Stimulated activated CD4-positive, alpha-beta T cell treated with anti-CD3 and anti-CD28 coated beads, Interleukin-4, amount 100 ng/mL, for 4 hours (primary cell): ENCODE measurements at places on chromosomes 1 and 21.
A peak's percentile ranks its signal among the peaks of the same experiment; 100 is the strongest.

GRCh38 chr1:62516600-62516999 lies 79.8 kb downstream of the USP1 start:
- DNase-seq = no peak

DNA sequence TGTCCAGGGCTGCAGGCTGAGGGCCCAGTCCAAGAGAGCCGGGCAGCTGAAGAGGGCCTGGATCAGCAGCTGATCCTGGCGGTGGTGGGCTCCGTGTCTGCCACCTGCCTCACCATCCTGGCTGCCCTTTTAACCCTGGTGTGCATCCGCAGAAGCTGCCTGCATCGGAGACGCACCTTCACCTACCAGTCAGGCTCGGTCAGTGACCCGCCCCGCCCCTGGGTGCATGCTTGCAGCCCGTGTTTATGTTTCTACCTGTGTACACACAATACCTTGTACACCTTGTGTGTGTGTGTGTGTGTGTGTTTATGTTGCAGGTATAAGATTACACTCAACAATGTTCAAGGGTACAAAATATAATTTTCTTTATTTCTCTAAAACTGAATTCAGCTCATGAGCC lies 13.0 kb downstream of the TIE1 start:
- no peak for DNase-seq

DNA sequence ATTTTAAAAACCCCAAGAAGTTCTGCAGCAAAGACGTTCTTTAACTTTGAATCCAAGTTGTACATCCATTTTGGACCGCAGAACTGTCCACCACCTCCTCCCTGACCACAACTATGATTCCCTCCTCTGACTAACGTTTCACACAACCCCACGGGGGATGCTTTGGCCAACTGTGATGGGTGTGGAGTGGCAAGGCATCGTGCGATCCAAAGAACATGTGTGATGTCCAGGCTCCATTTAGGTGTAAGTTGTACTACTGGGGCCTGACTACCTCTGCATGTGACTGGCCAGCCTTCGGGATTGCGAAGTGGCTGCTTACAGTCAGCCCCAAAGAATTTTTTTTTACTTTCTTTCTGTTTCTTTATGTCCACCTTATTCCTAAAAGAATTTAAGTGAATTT lies 6.7 kb downstream of the KCNJ15 start:
- no peak for DNase-seq

- DNase-seq = no peak
These were observed 464.5 kb downstream of the USP25 start for GRCh38 chr21:16194095-16194787.

- DNase-seq = no peak
These were observed 211.1 kb downstream of the CAMTA1 start for GRCh38 chr1:6996371-6996770.

- peak; percentile 85 for DNase-seq
These were observed at the start of gene ATP13A2 for GRCh38 chr1:17011439-17012307. Gene ATP13A2, minus strand, starts transcription at chr1:17011928. Its CDS starts 190 bp downstream, at chr1:17011738.

DNA sequence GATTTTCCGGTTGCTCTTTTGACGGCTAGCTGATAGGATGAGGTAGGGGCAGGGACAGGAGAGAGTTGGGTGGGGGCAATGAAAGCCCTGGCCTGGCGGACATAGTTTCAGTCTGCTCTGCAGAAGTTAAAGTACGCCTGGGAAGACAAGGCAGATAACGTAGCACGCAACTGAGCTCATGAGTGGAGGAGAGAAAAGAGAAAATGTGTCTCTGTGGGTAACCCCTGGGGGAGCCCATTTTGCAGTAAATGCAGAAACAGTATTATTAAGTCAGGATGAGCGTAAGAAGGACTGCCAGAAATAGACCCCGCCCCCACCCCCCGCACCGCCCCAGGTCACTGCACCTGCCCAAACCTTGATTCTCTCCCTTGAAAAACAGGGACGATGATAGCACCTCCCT lies 51.7 kb upstream of the TARBP1 start:
- DNase-seq = no peak

DNA sequence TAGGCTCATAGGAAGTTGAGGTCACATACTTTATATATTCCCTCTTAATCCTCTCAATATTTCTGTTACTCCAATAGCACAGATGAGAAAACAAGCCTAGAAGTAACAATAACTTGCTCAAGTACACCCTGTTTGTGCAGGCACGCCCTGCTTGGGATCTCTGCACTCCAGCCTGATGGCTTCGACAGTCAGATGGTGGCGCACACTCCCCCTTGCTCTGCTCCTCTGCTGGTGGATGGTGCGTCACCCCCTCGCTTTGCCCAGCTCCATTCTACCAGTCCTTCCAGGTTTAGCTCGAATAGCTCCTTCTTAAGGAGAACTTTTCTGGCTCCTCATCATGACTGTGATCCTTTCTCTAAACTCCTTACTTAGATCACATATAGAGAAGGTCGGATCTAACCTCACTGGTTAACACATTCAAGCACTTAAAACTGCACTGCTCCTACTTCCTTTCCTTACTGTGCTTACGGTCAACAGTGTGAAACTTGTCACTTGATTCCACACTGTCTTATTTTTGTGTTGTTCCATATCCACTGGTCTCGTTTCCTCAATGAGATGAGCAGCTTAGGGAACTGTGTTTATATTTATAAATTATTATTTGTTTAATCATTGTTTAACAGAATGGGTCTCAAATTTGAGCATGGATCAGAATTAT lies 3.0 kb downstream of the TSPAN2 start:
- no peak for DNase-seq

GRCh38 chr1:75338616-75339483 lies 204.7 kb downstream of the LHX8 start:
- DNase-seq = no peak

DNA sequence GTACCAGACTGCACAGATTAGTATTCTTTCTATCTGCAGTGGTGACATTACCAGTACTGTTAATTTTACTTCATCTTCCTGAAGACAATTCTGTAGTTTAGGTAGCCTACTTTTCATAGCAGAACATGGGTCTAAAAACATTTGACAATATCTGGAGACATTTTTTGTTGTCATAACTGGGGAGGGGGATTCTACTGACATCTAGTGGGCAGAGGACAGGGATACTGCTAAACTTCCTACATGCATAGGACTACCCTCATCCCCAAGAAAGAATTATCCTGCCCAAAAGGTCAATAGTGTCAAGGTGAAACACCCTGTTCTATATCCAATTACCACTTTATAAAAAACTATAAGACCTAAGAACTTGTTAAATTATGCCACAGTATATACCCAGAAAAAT lies 3.4 kb upstream of the ARHGAP29 start:
- no peak for DNase-seq

DNA sequence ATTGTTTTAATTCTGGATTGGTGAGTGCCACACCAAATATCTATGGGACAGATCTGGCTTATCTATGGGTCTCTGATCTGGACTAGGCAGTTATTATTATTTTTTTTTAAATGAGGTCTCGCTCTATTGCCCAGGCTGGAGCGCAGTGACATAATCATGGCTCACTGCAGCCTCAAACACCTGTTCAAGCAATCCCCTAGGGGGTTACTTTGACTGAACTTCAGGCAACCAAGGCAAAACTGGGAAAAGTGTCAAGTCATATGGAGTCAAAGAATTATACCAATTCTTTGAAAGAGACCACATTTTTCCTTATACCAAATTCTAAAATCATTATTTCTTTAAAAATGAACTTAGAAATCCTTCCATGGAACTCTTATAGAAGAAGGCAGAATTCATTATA lies 129.1 kb upstream of the HOOK1 start:
- no peak for DNase-seq

DNA sequence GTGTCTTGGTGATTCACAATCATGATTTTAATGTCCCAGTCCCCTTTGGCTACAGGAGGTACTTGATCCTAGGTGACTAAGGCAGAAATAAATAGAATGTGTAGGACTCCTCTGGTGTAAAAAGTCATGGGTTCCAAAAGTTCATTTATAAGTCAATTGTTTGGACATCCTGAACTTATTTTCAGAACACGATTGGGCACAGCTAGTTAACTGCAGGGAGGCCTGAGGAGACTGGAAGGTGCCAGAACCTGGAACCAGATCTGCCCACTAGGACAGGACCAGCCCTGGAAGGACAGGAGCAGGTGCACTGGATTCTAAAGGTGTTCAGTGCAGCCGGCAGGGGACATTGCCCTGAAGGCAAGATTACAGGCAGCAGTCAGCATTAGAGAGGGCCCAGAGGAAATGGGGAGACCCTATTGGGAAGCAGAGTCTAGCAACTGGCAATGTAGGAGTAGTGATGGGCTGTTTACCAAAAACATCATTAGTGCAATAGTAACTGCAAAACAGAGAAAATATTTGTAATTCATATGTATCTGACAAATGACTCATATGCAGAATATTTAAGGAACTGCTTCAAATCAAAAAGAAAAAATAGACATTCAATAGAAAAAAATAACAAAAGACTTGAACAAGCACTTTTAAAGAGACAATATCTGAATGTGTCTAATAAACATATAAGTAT lies 23.6 kb upstream of the HEATR1 start:
- no peak for DNase-seq

DNA sequence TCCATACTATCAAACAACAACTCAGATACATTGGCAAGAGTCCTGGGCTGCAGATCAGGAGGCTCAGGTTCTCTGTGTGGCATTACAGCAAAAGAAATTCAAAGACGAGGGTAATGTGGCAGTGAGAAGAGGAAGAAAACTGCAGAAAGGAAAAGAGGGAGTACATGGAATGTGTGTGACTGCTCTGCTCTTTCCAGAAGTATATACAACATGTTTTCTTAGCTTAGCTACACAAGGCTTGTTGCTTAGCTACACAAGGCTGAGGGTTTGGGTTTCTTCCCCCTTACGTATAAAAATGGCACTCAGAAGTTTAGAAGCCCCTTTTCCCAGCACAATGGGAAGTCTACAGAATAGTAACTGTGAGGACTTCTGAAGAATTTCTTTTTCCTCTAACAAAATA lies 86.0 kb downstream of the PRRX1 start:
- DNase-seq = no peak

DNA sequence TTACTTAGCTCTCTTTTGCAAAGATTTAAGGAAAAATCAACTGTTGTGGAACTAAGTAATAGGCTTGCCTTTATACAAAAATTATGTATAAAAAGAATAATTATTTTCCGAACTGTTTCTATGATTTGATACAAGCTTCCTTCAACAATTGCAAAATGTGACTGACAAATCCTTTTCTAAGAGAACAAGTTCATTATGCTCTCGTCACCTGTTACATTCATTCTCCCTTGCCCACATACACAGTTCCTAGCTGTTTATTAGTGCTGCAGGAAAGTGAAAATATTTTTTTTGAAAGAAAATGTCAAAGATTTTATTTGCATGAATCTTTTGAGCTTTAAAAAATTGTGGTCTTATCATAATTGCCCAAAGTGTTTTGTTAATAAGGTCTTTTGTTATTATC lies 466.2 kb downstream of the USP25 start:
- DNase-seq = no peak

GRCh38 chr1:174912264-174912663 lies 87.5 kb upstream of the CACYBP start:
- no peak for DNase-seq

DNA sequence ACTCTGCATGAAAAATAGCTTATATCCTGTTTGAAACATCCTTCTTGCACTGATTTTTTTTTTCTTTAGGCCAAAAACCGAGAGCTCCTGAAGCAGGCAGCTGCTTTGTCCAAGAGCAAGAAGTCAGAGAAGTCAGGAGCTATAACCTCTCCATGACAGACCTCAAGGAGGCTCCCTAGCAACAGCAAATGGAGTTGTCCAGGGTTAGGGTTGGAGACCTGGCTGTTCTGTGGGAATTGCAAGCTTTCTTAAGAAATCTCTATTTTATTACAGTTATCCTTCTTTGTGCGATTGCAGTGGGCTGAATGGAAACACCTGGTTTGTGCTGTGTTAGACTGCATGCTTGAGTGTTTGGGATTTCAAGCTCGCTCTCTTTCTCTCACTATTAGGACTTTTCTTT lies 12.6 kb upstream of the STX12 start:
- DNase-seq = no peak

DNA sequence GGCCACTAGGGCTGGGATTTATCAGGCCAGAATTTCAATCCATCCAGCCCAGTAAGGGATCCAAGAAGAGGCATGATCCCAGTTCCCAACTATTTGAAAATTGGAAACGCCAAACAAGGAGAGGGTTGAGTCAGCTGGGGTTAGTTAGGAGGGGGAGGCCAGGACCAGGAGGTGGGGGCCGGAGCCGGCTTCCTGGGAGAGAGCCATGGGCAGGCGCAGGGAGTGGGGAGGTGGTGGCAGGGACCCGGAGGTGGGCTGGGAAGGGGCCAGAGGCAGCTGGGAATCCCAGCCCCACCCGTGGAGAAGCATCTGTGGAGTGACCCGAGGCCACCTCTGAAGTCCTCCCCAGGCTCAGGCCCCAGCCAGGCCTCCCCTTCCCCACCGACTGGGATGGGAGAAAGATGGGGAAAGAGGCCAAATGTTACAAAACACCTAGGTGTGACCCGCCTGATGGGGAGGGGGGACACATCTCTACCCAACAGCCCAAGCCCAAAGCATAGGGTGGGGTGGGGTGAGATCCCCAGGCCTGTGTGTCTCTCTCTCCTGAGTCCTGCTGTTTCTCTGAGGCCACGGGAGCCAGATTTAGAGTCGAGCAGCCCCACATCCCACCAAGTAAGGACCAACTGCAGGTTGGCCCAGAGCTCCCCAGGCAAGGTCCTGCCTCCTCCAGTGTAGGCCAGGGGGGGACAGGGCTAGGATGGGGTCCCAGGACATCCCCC lies 10.1 kb downstream of the HSPG2 start:
- DNase-seq = no peak

DNA sequence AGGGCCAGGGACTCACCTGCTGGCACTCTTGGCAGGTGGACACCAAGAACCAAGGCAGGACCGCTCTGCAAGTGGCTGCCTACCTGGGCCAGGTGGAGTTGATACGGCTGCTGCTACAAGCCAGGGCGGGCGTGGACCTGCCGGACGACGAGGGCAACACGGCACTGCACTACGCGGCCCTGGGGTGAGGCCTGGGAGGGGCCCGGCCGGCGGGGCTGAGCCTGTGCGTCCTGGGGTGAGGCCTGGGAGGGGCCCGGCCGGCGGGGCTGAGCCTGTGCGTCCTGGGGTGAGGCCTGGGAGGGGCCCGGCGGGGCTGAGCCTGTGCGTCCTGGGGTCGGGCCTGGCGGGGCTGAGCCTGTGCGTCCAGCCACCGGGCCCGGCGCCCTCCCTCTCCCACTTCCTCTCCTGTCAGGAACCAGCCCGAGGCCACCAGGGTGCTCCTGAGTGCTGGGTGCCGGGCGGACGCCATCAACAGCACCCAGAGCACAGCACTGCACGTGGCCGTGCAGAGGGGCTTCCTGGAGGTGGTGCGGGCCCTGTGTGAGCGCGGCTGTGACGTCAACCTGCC lies 4.6 kb upstream of the MMP23B start:
- DNase-seq = no peak

GRCh38 chr1:216034506-216034905 lies 388.7 kb downstream of the USH2A start:
- DNase-seq = no peak

DNA sequence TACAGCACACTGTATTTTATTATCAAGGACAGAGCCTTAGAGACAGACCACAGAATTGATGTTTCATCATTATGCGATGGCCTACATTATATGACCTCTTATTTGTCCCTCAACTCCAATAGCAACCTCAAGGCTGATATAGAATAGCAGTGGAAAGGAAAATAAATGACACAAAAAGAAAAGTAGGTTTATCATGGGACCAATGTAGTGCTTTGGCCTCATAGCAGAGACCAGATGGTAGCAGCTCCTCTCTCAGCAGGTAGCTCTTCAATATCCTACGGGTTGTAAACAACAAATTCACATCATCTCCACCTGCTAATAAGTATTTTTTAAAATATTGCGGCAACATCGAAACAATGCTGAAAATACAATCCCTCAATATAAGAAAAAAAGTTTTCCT lies 25.2 kb downstream of the ANP32E start:
- no peak for DNase-seq

- DNase-seq = no peak
These were observed 35.1 kb downstream of the LRRC42 start for GRCh38 chr1:53981220-53981619.

GRCh38 chr1:53890522-53890941 lies 935 bp upstream of the YIPF1 start:
- no peak for DNase-seq
